Glomerular endothelial cell (primary cell): ENCODE measurements at places on chromosomes 16 and 17.

GRCh38 chr16:47142486-47142820 is 1.3 kb downstream of the NETO2 start:
- DNase-seq: no peak

GRCh38 chr16:30743716-30744115 is 4.5 kb upstream of the PHKG2 start:
- no peak for DNase-seq

DNA sequence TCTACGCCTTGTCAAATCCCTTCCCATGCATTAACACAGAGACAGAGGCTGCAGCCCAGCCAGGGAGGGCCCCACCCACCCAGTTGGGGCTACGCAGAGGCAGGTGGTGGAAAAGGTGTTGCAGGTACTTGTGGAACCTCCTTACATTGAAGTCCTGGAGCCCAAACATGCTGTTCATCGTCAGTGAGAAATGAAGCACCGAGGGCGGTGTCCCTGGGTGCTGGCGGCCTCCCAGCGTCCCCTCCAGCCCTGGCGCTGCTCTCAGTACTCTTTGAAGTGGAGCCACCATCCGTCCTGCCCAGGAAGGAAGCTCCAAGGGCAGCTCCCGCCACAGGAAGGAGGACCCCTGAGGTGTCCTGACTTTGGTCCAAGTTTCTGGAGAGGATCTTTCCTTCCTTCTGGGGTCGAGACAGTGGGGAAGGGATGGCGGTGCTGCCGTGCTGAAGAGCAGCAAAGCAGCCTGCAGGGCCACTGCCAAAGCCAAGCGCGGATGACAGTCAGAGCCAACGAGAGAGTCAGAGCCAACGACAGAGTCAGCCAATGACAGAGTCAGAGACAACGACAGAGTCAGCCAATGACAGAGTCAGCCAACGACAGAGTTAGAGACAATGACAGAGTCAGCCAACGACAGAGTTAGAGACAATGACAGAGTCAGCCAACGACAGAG is 23.4 kb downstream of the LMF1 start:
- no peak for DNase-seq

- DNase-seq: no peak
Observed at GRCh38 chr17:72775237-72775636, 317.3 kb downstream of the SLC39A11 start.

DNA sequence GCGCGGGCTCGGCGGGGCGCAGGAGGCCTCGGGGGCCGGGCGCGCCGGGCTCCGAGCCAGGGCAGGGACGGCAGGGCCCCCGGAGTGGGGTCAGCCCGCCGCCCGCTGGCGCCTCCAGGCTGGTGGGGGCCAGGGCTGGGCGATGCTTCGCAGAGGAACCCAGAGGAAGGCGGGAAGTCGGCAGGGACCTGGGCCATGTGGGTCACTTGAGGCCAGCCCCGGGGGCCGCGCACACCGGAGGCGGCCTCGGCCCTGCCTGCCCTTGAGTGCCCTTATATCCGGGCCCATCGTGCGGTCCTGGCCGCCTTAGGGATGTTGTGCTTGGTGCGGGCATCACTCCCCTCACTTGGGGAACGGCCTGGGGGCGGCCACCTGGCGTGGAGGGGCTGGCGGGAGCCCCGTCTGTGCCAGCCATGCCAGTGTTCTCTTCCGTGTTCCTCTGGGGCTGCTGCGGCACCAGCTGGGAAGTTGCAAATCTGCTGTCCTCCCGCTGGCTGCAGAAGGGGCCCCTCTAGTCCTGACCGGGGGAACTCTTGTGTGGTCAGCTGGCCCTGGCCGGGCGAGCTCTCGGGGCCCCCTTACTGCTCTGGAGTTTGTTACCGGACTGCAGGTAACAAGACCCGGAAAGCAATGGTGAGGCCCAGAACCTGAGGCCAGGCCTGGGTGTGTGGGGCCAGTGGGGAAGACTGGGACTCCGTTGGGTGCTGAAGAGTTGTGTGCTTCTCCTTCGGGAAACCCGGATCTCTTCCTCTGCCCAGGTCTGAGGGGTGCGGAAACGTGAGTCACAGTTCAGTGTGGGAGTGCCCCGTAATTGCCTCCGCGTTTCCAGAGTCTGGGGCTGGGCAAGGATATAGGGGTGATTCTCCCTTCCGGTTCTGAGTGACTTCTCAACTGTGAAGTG is 849 bp downstream of the CAPN15 start:
- DNase-seq: no peak

DNA sequence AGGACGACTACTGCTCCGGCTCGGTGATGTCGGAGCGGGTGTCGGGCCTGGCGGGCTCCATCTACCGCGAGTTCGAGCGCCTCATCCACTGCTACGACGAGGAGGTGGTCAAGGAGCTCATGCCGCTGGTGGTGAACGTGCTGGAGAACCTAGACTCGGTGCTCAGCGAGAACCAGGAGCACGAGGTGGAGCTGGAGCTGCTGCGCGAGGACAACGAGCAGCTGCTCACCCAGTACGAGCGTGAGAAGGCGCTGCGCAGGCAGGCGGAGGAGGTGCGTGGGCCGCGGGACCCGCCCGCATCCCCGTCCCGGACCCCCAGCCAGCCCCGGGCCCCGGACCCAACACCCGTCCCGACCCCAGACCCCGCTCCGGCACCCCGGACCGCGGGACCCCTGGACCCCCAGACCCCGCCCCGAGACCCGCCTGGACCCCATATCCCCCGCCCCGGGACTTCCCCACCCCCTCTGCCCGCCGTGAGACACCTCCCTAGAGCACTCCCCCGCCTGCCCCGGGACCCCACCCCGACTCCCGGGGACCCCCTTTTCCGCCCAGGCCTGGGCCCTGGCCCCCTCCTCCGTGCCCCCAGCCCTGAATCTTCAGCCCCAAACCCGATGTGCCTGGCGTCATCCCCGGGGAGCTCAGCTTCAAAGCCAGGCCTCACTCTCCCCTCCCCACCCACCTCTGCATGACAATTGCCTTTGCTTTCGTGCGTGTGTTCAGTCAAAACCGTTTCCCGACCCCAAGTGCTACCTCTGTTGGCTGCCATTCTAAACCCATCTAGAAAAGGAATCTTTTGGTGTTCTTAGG is 594 bp downstream of the MAPK8IP3 start:
- no peak for DNase-seq

GRCh38 chr17:27895940-27896535 is 2.9 kb upstream of the LYRM9 start:
- DNase-seq: no peak

DNA sequence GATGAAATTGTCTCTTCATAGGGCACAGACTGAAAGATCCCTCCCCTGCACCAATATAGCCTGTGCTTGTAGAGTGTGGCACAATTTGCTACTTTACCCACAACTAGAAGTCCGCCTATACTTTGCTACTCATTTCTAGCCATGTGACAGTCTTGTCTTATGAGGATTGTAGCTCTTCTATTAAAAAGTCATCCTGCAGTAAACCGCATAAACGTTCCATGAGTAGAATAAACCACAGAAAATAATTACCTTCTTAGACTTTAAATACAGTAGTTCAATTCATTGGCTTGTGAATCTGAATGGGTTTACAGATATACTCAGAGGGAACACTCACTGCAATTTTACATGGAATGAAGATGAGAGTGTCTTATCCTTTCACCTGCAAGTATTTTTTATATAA is 4.4 kb downstream of the KRT27 start:
- DNase-seq: no peak

- DNase-seq: no peak
Observed at GRCh38 chr16:17555176-17555575, 84.4 kb upstream of the XYLT1 start.

GRCh38 chr17:62083651-62084050 is 18.6 kb upstream of the MED13 start:
- no peak for DNase-seq

GRCh38 chr16:65117811-65118448 is 3.9 kb downstream of the CDH11 start:
- DNase-seq: peak; percentile 18

GRCh38 chr16:49307176-49307575 is 25.5 kb upstream of the CBLN1 start:
- DNase-seq: no peak

GRCh38 chr17:42676424-42677011 is at the start of gene PLEKHH3:
PLEKHH3 (minus strand) TSS chr17:42676994; CDS start chr17:42676563, 431 bp downstream.
- DNase-seq: no peak

GRCh38 chr16:69114346-69114975 is 9.0 kb downstream of the HAS3 start:
- no peak for DNase-seq

GRCh38 chr17:82406131-82406671 is 11.9 kb upstream of the HEXD start:
- DNase-seq: no peak

GRCh38 chr17:39405436-39405835 is 4.0 kb upstream of the FBXL20 start:
- DNase-seq: no peak

- DNase-seq: no peak
Observed at GRCh38 chr17:67511012-67511411, 133.9 kb downstream of the PITPNC1 start.

DNA sequence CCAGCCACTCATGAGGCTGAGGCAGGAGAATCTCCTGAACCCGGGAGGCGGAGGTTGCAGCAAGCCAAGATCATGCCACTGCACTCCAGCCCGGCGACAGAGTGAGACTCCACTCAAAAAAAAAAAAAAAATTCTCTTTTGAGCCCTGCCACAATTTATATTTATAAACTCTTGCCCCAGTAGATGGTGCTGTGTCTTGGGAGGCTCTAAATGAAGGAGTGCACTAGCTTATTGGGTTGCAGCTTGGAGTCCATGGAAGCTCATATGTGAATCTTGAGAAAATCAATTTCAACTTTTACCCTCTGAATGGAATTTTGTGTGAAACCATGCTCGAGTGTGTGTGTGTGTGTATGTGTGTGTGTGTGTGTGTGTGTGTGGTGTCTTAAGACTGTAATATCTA is 420.1 kb downstream of the HS3ST4 start:
- no peak for DNase-seq

GRCh38 chr17:72393553-72393952 is 272.7 kb downstream of the SOX9 start:
- peak; percentile 58 for DNase-seq

DNA sequence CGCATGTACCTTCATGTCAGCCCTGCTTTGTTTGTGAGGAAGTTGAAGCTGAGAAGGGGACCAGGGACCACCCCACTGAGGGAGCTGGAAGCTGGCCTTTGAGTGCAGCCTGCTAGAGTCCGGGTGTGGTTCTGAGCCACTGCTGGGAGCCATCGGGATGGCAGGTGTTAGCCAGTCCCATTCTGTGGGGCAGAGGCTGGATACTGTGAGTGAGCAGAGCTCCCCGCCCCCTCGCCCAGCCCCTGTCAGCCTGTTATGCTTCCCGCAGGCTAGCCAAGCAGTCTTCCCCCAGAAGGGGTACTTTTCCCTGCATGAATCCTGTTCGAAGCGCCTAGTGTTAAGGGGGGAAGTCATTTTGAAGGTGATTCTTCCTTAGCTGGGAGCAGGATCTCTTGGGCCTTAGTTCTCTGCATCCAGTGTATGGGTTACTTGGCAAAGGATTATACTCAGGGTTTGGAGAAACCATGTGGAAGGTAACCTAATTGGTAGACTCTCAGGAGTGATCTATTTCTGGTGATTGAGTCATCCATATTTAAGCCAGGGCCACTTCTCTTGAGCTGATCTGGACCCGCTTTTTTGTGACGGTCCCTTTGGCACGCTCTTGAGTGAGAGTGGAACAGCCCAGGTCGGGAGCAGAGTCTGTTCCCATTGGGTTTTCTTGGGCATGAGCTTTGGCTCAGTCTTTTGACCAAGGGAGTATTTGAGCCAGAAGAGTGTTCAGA is 23.8 kb downstream of the AKAP1 start:
- no peak for DNase-seq

DNA sequence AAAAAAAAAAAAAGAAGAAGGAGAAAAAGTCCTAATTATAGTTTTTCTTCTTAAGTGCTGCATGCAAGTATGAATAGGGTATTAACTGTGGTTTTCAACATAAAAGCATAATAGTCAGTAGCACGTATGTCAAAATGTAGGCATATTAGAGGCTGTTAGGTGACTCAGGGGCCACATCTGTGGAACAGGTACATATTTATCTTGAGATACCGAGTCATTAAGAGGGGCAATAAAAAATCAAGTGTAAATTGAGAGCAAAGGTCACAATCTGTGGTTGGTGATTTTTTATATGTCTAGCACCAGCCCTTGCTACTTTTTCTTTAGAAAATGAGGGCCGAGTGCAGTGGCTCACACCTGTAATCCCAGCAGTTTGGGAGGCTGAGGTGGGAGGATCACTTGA is 1113.8 kb upstream of the RBFOX1 start:
- no peak for DNase-seq

- no peak for DNase-seq
Observed at GRCh38 chr16:4371357-4372000, at the start of gene VASN. VASN (plus strand) TSS chr16:4371848; CDS start chr16:4380878, 9,030 bp downstream.

DNA sequence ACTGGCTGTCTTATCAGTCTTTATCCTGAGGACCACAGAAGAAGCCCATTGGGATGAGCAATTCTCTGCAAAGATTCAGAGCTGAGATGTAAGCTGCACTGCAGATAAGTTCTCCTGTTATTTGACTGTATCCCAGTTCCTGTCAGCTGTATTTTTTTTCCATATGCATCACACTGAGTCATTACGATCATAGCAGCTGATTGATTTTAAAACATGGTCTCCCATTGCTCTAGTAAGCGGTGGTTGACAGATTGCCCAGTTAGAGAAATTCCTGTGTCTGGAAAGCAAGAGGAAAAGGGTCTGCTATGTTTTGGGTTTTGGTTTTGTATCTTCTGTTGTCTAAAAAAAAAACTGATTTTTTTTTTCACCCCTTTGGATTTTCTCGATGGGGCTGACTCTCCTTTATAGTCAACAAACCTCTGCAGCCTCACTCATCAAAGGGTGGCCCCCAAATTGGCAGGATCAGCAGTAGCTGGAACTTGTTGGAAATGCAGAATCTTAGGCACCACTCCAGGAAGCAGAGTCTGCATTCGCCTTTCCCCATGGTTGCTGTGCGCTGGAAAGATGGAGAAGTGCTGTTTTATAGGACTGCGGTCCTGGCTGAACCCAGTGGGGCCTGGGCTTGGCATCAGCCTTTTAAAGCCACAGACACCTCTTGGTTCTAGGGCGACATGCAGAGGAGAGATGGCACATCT is 220.1 kb upstream of the MPHOSPH6 start:
- no peak for DNase-seq

DNA sequence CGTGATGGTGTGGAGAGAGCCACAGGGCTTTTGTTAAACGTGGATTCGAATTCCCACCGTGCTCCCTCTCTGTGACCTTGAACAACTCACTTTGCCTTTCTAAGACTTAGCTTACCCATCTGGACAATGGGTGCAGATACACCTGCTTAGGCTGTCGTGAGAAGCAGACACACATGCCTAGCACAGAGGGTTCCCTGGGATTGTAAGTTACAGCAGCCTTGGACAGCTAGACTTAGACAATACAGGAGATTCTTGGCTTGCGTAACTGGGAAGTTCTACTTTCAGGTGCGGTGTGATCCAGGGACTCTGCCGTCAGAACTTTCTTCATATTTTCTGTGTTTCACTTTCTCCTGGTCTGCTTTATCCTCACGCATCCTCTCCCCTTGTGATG is 127.0 kb downstream of the ABCC1 start:
- no peak for DNase-seq
